Stimulated activated CD4-positive, alpha-beta T cell treated with anti-CD3 and anti-CD28 coated beads, Interleukin-12 subunit alpha, Interleukin-12 subunit beta, amount 100 ng/mL, for 24 hours (primary cell): ENCODE measurements at places on chromosomes 11 and 22.

- DNase-seq: no peak
Observed at GRCh38 chr11:46736615-46737014, 17.6 kb downstream of the F2 start.

DNA sequence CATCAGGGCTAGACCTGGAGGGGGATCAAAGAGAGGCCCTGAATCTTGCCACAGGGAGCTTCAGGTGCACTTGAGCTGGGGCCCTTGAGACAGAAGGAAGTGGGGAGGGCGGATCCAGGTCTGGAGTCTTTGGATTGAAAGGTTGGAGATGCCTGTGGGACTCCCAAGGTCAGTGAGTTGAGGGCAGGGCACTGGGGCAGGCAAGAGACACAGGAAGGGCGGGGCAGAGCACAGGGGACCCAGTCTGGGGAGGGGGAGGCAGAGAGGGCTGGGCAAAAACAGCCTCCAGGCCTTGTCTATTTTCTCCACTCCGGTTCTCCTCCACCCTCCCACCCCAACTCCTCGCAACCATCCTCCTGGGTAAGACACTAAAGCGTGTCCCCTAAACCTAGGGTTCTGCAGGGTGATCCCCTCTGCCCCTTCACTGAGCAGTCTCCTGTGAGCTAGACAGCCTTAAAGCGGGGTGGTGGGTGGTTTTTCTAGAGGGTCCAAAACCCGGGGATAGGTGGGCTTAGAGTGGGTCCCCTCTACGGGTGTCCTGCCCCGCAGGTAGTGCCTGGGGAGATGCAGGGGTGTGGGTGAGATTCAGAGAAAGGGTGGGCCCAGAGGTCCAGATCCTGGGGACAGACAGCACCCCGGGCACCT lies 38.6 kb upstream of the CELSR1 start:
- DNase-seq: no peak

DNA sequence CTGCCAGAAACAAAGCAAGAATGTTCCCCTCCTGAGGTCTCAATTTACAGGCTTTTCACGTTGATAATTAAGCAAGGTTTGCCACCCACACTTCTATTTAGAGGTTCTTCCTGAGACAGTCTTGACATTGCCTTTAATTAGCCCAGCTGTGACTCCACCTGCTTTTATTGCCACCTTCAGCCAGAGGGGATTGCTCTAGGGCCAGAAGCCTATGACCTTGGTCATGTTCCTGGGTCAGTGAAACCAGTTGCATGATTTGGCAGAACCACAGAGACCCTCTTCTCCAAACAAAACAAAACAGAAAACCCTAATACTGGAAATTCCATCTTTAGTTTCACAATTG lies 89.8 kb downstream of the APIP start:
- DNase-seq: no peak

DNA sequence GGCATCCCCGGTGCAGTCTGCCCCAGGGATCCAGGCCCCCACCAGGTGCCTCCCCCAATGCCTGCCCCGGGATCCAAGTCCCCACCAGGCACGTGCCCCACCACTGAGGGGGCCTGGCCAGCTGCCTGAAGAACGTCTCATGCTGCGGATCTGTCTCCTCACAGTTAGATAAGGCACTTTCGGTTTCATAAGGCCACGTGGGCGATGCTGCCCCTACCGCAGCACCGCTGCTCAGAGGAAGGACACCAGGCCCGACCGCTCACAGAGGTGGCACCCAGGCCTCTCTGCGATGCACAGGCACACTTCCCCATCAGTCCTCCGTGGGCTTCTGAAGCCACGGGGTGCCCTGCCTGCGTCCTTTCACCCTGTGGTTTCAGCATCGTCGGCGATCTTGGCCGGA lies 68.1 kb upstream of the BID start:
- no peak for DNase-seq

DNA sequence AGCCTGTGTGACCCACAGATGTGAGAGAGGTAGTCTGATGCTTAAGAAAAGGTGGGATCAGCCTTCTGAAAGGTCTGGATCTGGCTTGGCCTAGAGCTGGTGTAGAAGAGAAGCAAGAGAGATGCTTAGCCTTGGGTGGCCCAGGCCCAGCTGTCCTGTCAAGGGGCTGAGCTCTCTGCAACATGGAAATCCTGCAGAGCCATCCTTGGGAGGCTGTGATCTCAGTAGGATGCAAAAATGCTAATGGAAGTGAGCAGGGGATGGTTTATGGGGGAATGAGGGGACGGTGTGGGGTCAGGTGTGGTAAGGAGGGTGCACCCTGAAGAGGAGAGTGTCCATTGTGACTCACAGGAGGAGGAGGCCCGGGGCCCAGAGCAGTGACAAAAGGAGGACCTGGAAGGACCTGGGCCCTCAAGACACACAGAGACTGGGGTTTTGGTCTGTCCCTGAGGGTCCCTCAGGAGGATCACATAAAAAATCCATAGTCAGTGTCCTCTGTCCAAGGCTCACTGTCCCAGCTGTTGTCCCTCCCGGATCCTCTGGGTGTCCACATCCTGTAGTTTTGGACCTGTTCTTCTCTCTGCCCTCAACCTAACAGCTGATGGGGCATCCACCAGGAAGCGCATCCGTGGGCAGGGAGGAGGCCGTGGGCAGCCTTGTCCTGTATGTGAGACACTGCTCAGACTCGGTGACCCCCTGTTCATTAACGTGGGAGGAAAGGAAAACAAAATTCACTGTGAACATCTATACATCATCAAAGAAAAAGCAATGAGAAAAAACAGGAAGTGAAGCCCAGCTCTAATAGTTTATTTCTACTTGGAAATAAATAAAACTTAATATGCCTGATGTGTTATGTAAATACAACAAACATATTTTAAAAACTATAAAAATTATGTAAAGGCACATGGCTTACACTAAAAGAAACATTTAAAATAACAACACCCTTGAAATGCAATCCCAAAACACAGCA lies 129.8 kb downstream of the ZNF280B start:
- DNase-seq: no peak

DNA sequence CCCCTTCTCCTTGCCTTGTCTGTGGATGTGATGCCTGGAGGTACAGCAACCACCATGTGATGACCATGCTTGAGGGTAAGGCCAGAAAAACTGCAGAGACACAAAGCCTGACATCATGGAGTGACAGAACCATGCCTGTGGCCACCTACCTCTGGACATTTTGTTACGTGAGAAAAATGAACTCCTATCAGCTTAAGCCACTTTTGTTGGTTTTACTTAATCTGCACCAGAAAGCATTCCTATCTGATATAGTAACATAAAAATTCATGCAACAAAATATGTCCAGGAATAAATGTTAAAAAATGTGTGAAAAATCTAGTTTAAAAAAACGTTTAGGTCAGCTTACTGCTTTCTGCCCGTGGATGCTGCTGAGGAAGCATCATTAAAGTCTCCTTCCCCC lies 42.6 kb upstream of the P4HA3 start:
- DNase-seq: no peak

DNA sequence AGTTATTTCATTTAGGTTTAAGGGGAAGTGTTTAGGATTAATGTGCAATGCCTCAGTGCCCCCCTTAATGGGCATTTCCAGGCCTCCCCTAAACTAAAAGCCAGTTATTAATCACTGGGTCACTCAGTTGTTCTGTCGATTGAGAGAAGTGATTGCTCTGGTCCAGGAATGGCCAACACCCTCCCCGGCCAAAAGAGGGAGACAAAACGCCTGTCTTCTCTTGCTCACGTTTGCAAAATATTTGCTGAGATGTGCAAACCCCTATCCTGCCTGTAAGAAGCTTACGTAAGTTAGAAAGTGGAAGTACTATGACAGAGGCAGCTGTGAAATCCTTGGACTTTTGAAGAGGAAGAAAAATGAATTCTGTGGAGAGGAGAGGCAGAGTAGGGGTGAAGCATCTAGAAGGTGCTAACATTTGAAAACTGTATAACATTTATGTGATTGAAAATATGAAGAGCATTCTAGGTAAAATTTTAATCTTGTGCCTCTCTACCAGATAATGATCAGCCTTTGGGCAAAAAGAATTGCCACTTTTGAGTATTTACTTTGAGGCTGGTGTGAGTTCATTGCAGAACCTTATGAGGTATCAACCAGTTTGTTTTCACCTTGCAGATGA lies 37.7 kb downstream of the NTM start:
- DNase-seq: no peak

- no peak for DNase-seq
Observed at GRCh38 chr11:70242885-70243284, 27.6 kb upstream of the PPFIA1 start.

DNA sequence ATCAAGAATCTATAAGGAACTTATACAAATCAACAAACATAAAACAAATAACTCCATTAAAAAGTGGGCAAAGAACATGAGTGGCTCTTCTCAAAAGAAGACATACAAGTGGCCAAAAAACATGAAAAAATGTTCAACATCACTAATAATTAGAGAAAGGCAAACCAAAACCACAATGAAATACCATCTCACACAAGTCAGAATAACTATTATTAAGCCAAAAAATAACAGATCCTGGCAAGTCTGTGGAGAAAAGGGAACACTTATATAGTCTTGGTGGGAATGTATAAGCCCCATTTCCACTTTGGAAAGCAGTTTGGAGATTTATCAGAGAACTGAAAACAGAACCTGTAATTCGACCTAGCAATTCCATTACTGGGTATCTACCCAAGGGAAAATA lies 921.0 kb downstream of the KCNA4 start:
- no peak for DNase-seq

DNA sequence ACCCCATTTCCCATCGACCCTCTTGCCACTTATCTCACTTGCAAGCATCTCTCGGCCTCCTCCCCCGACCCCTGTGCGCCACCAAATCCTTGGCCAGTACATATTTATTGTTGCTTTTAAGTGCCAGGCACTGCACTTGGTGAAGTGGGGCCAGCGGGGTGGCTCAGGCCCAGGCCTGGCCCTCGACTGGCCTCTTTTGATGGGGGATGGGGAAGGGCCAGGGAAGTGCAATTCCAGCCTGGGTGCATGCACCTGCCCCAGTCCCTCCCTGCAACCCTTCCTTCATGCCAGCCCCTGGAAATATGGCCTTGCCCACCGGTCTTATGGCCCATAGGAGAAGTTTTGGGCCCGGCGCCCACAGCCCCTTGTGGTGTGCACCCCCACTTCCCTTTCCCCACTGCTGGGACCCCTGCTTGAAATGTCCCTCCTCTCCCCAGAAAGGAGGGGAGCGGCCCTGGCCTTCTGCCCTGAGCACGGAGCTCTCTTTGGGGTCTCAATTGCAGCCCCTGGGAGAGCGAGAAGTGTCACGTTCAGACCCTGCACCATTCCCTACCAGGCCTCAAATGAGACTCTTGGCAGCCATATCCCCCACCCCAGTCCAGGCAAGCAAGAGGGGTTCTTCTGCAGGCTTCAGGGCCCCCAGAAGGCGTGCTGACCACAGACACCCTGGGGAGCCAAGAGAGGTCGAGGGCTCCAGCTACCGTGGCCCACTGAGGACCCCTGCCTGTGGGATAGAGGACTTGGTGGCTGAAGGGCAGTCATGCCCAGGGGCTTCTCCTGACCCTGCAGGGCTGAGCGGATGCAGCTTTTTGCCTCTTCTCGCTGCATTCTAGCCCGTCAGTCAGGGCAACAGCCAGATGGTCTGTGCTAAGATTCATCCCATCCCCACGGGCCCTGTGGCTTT lies 961 bp downstream of the SUSD2 start:
- DNase-seq: no peak

DNA sequence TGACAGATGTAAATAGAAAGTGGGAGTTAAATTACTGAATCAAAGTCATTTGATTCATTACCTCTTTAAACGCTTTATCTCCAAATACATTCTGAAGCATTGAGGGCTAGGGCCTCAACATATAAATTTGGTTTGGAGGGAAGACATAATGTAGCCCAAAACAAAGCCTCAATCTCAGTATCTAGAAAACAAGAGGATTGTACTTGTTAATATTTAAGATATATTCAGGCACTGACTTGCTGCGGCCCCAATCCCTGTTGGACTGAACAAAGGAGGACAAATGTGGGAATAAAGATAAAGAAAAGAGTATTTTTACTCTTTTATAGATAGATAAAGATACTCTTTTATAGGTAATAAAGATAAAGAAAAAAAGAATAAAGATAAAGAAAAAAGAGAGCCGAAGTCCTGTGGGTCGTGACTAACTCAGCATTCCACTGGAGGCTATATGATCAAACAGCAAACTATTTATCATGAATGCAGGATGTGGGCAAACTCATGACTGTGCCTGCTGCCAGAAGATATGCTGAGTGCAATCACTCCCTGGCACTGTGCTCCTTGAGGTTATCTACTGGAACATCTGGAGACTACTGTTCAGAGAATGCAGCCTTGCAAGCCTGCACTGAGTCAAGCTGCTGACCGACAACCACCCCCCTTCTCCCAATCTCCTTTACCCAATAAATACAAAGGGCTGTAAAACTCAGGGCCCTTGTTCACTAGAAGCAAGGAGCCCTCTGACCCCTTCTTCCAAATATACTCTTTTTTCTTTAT lies 6.9 kb downstream of the OR10V1 start:
- no peak for DNase-seq

DNA sequence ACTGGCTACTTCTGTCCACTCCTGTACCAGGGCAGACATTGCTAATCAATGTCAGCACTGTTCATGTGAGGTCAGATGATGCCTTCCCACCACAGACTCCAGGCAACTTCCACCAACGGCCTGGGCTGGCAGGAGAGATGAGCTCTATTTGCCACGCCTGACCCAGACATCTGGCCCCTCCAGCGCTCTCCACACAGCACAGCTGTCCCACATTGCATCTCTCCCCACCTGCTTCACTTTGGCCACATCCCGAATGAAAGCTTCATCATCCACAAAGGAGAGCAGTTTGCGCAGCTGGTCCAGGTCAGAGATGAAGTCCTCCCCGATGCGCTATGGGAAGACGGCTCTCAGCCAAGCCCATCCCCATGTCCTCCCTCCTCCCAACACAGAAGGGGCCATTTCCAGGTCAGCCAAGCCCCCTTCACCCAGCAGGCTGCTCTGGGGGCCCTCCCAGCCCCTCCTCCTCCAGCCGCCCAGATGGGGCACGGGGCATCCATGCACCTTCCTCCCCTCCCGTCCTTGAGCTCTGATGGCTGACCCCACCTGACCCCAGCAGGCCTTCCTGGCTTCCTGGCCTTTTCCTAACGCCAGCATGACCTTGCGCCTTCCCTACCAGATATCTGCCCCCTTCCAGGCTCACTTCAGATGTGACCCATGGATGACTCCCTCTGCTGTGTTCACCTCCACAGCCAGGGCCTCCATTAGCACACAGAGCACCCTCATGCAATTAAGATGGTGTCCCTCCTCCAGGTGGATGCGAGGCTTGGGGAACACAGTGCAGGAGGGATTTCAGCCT lies 7.4 kb downstream of the PYGM start:
- no peak for DNase-seq

GRCh38 chr11:109237636-109238035 lies 184.4 kb upstream of the C11orf87 start:
- no peak for DNase-seq

- no peak for DNase-seq
Observed at GRCh38 chr11:61054927-61055562, 47.2 kb upstream of the CD5 start.

- no peak for DNase-seq
Observed at GRCh38 chr11:75562836-75563484, 907 bp downstream of the SERPINH1 start.

GRCh38 chr11:77089004-77089545 lies 13.6 kb upstream of the OMP start:
- DNase-seq: no peak

- DNase-seq: no peak
Observed at GRCh38 chr11:2090172-2091111, 48.7 kb downstream of the IGF2 start.
